Hematopoietic multipotent progenitor cell treated with erythropoietin and hydrocortisone succinate and interleukin-3 and kit ligand, for 8 days (in vitro differentiated cells): ENCODE measurements at places on chromosomes 4 and X.
A peak's percentile ranks its signal among the peaks of the same experiment; 100 is the strongest.

- DNase-seq: no peak
These were observed 85.9 kb downstream of the CASK start for GRCh38 chrX:41837270-41837944.

- DNase-seq: no peak
These were observed 135.6 kb upstream of the ZIC3 start for GRCh38 chrX:137430301-137430700.

DNA sequence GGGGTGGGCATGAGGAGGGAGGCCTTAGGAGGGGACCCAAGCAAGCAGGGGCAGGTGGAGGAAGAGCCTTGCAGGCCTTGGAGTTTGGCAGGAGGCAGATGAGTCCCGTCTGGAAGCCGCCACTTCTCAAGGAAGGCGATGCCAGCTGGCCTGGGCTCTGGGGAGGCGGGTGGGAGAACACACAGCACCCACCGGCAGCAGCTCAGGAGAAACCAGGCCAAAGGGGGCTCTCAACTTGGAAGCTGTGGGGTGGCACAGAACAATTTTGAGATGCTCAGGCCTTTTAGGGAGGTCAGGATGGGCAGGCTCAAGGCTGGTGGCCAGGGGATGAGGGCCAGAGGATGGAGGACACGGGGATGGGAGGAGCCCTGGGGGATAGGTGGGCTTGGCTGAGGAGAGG is 11.6 kb upstream of the DUSP9 start:
- no peak for DNase-seq

GRCh38 chr4:108982402-108983185 is 219.7 kb upstream of the ETNPPL start:
- no peak for DNase-seq

DNA sequence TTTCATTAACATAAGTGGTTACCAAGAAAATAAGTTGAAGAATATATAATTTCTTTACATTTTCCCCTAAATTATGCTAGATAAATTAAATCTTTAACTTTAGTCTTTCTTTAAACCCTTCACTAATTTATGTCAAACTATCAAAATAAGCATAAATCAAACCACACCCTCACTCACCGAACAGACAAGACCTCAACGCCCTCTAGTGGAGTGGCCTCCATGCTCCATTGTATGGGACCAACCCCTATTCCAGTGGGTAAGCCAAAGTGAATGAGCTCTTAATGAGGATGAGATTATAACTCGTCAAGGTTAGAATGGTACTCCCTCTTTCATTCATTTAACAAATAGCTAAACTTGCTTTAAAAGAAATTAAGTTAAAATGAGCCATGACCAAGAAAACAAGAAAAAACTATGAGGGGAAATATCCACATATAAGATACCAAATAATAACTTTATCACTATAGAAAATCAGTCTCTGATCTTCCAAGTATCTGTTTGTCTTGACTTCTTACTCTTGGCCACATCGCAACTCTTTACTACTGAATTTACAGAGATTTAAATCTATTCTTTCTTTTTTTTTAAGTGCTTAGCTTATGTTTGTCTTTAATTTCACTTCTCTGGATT is 15.6 kb upstream of the BBS12 start:
- peak; percentile 82 for DNase-seq

GRCh38 chr4:176875446-176875930 is 82.8 kb upstream of the VEGFC start:
- no peak for DNase-seq

GRCh38 chr4:22369901-22370562 is 145.8 kb downstream of the ADGRA3 start:
- DNase-seq: no peak

DNA sequence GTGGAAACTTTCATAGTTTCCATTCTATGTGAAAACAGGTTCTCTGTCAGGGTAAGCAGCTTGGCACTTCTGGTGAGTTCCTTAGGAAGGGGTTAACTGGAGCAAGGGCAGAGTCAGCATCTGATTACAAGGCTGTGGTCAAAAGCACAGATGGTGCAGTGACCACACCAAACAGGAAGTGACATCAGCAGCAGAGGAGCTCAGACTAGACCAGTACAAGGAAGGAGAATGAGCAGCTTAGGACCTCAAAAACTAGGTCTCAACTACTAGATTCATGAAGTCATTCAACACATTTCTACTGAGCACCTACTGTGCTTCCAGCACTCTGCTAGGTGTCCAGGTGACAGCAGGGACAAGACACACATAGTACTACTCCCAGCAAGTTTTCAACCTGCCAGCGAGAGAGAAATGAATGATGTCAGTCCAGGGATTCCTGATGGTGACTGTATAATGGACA is 130.2 kb downstream of the AMELX start:
- peak; percentile 76 for DNase-seq

- DNase-seq: no peak
These were observed 853.8 kb downstream of the ADGRL3 start for GRCh38 chr4:62053974-62054373.

GRCh38 chr4:69994782-69995181 is 984 bp upstream of the STATH start:
- DNase-seq: no peak
